ENCODE measurements at places on chromosomes 12 and 14.

DNA sequence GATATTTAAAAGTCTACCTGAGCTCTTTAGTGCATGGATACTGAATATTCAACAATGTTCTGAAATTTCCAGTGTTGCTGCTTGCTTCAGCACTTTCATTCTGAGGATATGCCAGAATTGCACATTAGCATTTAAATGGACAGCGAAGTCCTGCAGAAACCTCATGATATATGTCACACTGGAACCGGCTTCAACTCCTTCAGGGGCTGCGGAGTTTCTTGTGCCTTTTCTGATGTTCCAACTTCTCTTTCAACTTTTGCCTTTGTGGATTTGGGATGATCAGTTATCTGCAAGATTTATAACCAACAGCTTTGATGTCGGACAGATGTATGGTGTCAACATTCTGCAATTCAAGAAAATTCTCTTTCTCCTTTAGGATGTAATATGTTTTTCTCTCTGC, 142.5 kb upstream of the LMNTD1 start:
- no peak for DNase-seq

GRCh38 chr12:16272222-16272621, 5.3 kb downstream of the SLC15A5 start:
- peak; percentile 74 for DNase-seq

DNA sequence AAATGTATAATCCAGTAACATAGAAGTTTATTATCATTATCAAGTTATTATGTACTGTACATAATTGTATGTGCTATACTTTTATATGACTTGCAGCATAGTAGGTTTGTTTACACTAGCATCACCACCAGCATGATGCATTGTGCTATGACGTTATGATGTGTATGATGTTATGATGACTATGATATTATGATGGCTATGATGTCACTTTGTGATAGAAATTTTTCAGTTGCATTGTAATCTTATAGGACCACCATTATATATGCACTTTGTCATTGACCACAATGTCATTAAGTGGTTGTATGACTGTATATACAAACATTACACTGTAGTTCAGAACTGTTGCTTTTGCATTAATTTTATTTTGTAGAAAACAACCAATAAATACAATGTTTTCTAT, 173.4 kb downstream of the PPFIA2 start:
- DNase-seq, result no peak

- DNase-seq, result peak; percentile 93
Observed at GRCh38 chr12:50620109-50620977, 115.6 kb downstream of the DIP2B start.

DNA sequence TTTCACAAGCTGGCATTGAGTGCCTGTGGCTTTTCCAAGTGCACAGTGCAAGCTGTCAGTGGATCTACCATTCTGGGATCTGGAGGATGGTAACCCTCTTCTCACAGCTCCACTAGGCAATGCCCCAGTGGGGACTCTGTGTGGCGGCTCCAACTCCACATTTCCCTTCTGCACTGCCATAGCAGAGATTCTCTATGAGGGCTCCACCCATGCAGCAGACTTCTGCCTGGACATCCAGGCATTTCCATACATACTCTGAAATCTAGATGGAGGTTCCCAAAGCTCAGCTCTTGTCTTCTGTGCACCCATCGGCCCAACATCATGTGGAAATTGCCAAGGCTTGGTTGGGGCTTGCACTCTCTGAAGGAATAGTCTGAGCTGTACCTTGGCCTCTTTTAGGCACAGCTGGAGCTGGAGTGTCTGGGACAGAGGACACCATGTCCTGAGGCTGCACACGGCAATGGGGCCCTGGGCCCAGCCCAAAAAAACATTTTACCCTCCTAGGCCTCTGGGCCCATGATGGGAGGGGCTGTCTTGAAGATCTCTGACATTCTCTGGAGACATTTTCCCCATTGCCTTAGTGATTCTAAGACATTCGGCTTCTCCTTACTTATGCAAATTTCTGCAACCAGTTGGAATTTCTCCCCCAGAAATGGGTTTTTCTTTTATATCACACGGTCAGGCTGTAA, 313.3 kb upstream of the SFSWAP start:
- DNase-seq, result no peak

DNA sequence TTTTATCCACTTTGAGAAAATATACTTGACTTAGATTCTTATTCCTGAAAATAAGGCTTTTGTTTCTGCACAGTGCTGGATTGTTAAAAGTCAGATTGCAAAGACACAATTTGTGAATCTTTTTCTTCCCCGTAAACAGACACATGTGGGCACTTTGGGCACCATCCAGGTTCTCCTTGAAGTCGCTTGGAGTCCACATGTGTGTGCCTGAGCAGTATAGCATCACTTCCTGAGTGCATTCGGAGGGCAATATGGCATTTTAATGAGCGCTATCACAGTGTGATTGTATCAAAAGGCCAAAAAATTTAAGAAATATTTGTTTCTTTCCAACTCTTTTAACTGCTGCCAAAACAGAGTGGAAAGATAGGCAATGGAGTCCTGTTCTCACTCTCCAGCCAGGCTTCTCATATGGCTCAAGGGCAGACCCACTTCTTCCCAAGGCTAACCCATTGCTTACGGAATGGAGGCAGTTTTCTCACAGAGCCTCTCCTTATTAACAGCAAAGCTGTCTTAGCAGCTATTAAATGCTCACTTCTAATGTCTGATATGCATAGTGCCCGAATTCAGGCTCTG, 397.1 kb downstream of the EGLN3 start:
- DNase-seq, result no peak

- DNase-seq, result no peak
Observed at GRCh38 chr14:104351849-104352492, 213.6 kb downstream of the KIF26A start.

DNA sequence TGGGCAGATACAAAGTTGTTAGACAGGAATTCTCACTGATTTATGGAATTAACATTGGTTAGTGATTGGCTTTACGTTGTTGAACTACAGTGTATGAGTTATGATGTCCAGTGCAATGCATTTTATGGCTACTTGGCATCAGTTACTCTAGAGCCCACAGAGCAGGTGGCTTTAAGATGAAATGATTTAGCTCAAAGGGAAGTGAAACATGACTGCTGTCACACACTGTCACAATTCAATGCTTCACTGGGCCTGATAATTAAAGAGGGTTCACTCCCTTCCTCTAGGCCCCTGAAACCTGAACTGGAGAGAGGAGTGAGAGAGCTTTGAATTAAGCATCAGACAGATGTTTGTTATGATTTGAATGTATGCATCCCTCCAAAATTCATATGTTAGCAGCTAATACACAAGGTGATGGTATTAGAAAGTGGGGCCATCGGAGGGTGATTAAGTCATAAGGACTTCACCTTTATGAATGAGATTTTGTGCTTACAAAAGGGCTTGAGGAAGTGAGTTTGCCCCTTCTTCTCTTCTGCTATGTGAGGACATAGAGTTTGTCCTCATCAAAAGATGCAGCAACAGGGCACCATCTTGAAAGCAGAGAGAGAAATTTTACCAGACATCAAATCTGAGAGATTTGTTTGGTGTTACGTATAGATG, 175.8 kb upstream of the GRIN2B start:
- DNase-seq, result no peak

DNA sequence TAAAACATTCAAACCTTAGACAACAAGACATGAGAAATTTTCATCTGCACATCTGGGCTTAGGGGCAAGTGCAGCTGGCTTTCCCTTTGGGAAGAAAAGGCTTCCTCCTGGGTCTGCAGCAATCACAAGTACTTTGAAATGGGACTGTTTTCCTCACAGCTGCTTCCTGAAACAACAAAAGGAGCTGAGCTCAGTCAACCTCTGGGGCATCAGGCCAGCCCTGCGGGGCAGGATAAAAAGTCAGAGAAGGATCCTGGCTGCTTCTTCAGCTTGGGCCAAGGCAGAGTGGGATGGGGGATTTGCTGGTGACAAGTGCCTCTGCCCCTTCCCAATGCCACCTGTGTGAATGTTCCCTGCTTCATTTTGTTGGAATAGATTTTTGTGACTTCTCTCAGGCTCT, 16.2 kb upstream of the SDR39U1 start:
- DNase-seq, result no peak

GRCh38 chr14:65392296-65392695, 20.2 kb upstream of the FUT8 start:
- DNase-seq, result peak; percentile 42

- no peak for DNase-seq
Observed at GRCh38 chr12:33817713-33818112, 204.6 kb upstream of the ALG10 start.

DNA sequence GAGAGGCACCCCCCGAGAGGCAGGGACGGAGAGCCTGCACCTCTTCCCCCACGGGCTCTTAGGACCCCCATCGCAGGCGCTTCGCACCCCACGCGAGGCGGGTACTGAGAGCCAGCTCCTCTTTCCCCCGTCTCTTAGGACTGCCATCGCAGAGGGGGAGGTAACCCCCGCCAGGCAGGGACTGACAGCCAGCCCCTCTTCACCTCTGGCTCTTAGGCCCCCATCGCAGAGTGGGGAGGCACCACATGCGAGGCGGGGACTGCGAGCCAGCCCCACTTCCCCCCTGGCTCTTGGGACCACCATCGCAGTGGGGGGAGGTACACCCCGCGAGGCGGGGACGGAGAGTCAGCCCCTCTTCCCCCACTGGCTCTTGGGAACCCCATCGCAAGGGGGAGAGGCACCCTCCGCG, 46.1 kb downstream of the DDX11 start:
- DNase-seq, result no peak

- peak; percentile 84 for DNase-seq
Observed at GRCh38 chr12:116517431-116518045, 41.6 kb upstream of the MAP1LC3B2 start.

GRCh38 chr12:42780671-42781070, 191.1 kb upstream of the PRICKLE1 start:
- no peak for DNase-seq

DNA sequence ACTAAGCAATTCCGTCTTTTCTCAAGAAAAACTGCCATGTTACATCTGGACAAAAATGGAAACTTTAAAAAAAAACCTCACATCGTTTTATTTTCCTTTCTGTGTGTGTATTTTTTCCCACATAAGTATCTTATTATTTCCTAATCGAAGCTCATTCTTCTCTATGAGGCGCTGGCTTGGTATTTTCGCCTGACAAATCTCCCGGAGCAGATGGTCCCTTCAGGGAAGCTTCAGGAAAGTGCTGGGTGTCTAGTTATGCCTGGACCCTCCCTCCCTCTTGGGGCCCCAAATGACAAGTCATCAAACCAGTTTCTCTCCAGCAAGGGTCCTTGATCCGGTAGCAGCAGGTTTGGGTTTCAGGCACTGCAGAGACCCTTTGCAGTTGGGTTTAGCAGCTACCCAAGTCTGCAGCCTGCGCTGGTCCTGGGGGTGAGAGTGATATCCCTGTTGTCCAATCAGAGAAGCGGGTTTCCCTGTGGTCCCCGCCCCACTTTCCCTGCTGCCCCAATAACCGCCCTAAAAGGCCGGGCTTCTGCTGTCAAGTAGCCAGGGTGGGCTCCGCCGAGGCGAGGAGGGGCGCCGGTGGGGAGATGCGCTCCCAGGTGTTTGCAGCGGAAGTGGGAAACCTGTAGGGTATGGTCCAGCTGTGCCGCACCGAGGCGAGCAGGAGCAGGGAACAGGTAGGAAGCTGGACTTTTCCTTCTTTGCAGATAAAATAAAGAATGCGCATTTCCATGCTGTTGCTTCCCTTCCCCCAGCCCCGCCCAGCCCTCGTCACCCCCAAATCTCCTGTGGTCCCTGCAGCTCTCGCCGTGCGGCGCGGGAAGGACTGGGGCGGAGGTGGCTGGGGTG, at the start of gene CNTN1:
Gene CNTN1, plus strand, starts transcription at position 527 of the 852 bp plus-strand sequence.
- peak; percentile 84 for DNase-seq

GRCh38 chr12:120579179-120579578, 2.0 kb downstream of the POP5 start:
- DNase-seq, result no peak

DNA sequence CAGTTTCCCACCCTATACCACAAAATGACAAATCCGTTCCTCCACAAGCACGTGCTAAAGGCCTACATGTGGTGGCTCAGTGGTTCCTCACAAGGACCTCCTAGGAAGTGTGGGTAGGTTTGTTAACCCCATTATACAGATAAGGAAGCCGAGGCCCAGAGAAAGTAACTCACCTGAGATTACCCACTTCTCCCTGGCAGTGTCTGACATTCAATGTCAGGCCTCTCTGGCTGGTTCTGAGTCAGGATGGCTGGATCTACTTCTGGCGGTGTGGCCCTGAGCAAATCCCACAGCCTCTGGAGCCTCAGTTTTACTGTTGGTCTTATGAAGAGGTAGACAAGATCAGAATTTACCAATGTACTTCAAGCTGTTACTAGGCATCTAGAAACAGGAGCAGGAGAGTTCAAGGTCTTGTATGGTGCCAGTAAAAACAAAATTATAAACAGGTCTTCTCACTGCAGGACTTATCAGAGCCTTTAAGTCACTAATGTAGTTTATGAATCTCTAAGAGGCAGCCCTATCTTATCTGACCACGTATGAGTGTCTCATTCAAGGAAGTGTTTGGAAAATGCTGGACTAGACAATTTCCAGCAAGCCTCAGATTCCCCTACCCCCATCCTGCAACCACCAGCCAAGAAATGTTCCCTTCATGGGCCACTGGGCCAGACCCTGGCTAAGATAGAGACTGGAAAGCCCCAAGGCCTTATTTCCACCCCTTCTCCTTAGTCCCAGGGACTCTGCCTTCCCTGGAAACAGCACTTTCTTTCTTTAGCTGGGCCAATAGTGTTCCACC, 4.2 kb downstream of the HSPB8 start:
- no peak for DNase-seq

DNA sequence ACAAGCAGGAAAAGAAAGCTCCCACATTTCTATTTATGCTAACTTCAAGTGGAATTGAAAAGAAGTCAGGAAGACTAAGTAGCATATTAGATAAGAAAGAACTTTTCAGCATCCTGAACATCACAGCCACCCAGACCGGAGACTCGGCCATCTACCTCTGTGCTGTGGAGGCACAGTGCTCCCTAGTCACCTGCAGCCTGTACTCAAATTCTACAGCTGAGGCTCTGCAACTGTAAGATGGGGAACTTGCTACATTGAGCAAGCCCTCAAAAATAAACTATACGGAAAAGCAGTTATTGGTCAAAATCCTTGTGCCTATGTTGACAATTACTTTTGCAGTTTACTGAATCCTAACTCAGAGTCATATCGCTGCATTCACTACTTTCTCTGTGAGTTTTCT, 361.9 kb downstream of the DAD1 start:
- DNase-seq, result no peak

DNA sequence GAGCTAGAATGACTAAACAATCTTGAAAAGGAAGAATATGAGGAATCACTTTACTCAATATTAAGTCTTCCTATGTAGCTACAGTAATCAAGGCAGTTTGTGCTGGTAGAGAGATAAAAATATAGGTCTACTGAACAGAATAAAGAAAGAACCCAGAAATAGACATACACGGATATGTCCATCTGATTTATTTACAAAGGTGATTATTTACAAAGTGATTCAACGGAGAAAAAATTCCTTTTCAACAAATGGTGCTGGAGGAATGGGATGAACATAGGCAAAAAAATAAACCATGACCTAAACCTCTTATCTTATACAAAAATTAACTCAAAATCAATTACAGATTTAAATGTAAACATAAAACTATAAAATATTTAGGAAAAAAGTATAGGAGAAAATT, 36.6 kb downstream of the TAOK3 start:
- no peak for DNase-seq

DNA sequence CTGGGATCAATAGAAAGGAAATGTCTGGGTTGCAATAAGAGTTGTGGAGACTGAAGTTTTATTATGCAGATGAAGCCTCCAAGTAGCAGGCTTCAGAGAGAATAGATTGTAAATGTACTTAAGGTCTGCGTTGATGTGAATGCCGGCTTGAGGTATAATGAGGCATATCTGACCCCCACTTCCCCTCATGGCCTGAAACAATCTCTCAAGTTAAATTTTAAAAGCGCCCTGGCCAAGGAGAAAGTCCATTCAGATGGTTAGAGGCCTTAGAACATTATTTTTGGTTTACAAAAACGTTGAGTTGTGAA, 28.3 kb upstream of the HIGD1C start:
- no peak for DNase-seq

Data from epithelial cell of esophagus (primary cell).